Frontal cortex (tissue), 4 donors: ENCODE measurements at places on chromosomes 5 and 9. TPM values are rescaled to one million over a fixed set of nuclear protein-coding genes. Genes with fewer than 3 reads are reported as not detected.

The SLC25A25 gene
- 29.8 TPM for total RNA-seq

The PCDHGA3 gene
- total RNA-seq: 4.1 TPM

The CDKN2B-AS1 gene
- total RNA-seq: 0.41 TPM

The IFNA2 gene
- not detected for total RNA-seq

The PAPPA gene
- total RNA-seq: under 0.01 TPM

The DMGDH gene
- 3.7 TPM for total RNA-seq

The PTPRD gene
- total RNA-seq: 191 TPM

The CCDC69 gene
- total RNA-seq: 0.41 TPM

The CTNND2 gene
- 74.2 TPM for total RNA-seq

The CARTPT gene
- total RNA-seq: 2.9 TPM

The TGFBI gene
- 4.9 TPM for total RNA-seq

The DDX4 gene
- 0.82 TPM for total RNA-seq

The OBP2A gene
- total RNA-seq: not detected

The FAM81B gene
- not detected for total RNA-seq

The NTNG2 gene
- 16.3 TPM for total RNA-seq

The CNTFR gene
- total RNA-seq: 9.8 TPM

The ABO gene
- not detected for total RNA-seq

The FSTL4 gene
- 0.82 TPM for total RNA-seq

The LHX3 gene
- not detected for total RNA-seq

The GPX3 gene
- 4.1 TPM for total RNA-seq

The GMCL2 gene
- total RNA-seq: not detected

The GDA gene
- 21.6 TPM for total RNA-seq

The CTSV gene
- total RNA-seq: 0.41 TPM

The PCDHGB6 gene
- total RNA-seq: 9.8 TPM

The LTC4S gene
- 1.6 TPM for total RNA-seq

The SLC4A9 gene
- total RNA-seq: under 0.01 TPM

The ABCA2 gene
- 20.8 TPM for total RNA-seq

The ENTR1 gene
- 20.0 TPM for total RNA-seq
